Fibroblast of skin of left quadriceps (primary cell): ENCODE measurements at places on chromosomes 13 and 19.

DNA sequence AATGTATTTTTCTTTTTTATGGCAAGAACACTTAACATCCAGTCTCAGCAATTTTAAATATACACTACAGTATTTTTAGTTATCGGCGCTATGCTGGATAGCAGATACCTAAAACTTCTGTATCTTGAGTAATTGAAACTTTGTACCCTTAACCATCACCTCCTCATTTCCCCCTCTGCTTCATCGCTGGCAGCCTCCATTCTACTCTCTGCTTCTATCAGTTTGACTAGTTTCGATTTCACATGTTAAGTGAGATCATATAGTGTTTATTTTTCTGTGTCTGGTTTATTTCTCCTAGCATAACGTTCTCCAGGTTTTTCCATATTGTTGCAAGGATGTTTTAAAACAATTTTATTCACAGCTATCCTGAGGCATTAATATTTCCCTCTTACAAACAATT lies 340.8 kb upstream of the SLC10A2 start:
- DNase-seq = no peak

DNA sequence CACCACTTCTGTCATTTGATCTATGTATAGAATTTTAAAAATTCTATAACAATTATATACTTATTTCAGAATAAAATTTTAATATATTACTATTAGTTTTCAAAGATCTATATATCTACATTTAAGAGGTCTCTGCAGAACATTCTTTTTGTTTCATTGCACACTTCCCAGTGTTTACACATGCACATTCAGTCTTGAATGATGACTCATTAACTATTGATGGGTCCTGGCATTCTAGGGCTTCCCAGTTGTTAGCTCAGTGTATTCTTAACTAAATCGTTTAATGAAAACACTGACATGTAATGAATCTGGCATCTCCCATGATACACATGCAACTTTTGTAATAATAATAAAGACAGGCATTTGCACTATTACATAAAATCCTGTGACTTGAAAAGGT lies 324.6 kb downstream of the KLF12 start:
- DNase-seq = no peak

DNA sequence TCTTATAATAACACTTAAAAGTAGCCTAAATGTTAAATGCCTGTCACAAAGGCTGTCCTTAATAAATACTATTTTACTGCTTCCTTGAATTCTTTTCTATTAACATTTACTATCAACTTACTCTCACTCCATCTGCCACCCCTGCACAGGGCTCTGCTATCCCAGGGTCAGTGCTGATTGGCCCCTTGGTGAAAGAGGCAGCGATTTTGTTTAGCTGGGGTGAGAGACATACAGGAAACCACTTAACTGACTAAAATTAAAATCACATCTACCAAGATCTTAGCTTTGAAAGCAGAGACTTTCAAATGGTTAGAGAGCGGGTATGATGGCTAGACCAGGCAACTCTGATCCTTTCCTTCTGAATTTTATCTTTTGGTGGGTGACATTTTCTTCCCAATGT lies 149.9 kb upstream of the HTR2A start:
- no peak for DNase-seq

DNA sequence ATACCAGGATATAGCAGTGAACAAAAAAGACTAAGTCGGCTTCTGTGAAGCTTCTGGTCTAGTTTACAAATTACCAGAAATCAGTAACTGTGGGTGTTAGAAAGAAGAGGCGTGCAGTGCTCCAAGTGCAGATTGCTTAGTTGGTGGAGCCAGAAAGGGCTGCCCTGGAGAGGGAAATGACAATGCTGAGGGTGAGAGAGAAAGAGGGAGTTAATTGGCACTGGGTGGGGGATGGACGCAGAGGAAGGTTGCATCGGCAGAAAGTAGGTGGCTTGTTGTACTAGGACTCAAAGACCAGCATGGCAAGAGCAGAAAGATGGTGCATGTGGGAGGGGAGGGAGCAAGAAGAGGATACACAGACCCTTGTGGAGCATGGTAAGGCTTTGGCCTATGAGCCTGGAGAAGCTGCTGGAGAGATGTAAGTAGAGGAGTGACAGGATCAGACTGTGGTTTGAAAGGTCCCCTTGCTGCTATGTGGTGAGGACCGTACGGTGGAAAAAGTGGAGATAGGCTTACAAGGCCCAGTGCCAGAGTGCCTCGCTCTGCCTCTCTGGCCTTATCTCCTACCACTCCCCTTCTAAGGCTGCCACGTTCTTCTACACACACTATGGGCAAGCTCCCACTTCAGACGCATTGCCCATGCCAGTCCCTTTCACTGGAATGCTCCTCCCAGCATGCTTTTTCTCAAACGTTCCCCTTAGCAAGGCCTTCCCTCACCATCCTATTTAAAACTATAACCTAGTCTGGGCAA lies 13.5 kb downstream of the SMG9 start:
- no peak for DNase-seq

DNA sequence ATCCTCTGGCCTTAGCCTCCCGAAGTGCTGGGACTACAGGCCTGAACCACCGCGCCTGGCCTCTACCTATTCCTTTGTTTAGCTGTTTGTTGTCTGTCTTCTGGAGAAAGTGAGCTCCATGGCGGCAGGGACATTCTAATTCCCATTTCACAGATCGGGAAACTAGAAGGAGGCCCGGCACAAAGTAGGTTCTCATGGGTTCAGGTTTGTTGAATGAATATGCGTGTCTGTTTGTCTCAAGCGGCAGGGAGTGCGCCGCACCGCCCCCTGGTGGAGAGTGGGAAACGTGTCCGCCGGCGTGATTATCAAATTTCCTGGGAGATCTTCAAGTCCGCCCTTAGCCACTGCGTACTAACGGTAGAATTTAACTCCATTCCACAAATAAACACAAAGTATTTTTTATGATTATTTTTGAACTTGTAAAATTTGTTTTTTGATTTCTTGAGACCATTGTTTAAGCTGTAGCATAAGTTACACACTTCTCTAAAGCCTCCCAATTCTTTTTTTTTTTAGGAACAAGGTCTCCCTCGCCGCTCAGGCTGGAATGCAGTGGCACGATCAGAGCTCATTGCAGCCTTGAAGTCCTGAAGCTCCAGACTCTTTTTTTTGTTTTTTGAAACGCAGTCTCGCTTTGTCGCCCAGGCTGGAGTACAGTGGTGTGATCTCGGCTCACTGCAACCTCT lies 8.9 kb upstream of the CCDC9 start:
- no peak for DNase-seq

DNA sequence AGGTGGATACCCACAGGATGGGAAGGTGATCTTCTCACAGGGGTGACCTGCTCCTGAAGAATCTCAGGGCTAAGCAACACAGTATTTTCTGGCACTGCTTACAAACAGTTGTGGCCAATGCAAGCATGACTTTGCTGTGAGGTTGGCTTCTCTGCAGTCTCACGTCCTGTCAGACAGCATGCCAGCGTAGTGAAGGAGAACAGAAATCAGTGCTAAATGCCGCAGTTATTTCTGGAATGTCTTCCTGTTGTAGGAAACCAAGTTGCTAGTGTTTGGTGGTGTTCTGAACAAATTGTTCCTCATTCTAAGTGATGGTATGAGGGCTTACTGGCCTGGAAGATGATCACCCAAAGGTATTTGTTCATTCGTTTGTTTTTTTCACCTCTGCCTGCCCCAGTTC lies 320.1 kb downstream of the MTUS2 start:
- DNase-seq = peak; percentile 14

DNA sequence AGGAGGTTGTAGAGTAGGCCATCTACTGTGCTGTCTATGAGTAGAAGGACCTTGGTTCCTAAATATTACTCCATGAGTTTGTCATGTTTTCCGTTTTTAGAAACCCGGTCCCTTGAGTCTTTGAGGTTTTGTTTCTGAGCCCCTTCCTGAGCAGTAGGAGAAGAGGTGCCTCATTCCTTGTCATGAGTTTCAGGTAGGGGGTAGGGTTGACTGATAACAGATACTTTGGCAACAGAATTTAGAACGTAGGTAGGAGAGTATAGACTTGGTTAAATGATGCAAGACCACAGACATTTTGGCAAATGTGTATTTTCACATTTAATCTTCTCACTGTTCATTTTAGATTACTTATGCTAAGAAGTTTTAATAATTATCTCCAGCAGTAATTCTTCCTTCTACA lies 24.6 kb downstream of the LMO7 start:
- DNase-seq = no peak

GRCh38 chr19:401866-402511 lies 7.0 kb downstream of the C2CD4C start:
- no peak for DNase-seq

DNA sequence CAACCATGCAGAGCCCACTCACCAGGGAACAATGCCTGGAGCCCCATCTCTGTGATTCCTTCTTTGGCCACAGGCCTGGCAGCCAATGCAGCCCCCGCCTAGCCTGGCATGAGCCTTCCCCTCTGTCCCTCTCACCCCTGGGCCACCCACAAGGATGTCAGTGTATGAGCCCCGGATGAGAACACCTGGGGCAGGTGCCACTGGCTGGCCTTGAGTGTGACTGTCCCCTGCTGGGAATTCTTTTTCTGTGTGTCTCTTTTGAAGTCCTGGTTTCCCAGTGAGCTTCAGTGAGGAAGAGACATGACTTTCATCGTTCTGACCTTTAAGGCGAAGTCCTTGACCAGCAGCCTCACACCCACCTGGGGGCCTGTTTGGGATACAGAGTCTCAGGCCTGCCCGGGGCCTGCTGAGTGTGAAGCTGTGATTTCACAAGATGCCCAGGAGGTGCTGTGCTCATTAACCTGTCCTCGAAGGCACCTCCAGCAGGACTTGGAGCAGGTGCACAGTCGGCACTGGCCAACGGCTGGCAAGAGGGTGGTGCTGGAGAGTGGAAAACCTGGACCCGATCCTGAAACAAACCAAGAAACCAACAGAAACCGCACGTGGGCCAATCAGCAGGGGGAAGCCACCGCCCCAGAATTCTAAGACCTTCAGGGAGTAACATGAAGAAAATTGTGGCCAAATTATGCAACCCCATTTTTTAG lies 27.4 kb upstream of the SPACA7 start:
- no peak for DNase-seq

DNA sequence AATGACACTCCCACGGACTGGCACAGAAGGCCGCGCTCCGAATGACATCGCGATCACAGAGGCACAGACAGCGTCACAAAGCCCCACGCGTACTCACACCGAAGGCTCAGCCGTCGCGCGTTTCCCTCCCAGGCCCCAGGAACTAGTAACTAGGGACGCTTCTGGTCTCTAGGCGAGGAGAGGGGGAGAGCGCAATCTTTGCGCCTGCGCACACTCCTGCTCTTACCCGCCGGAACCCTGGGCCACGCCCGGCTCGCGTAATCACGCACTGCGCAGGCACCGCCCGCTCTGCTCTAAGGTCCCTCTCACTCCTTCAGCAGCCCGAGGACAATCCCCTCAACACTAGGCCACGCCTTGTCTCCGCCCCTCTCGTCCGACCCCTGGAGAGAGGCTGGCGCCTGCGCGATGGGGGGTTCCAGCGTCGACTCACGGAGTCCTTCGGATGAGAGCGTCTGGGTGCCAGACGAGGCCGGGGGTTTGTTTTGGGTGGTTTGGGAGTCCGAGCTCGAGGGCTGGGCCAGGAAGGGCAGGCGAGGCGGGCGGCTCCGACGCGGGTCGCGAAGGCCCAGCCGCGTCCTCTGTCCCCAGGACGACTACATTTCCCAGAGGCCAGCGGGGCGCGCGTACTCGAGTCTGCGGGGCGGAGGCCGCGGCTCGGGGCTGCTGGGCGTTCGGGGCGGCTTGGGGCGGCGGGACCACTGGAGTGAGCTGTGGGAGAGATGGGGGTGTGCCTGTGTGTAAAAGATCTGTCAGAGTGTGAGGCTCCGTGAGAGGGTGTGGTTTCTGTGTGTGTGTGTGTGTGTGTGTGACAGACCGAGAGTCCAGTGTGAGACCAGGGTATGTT lies at the start of gene ZNF471:
Gene ZNF471 (plus strand): TSS at position 410 of the 844 bp plus-strand sequence. CDS start 3,717 bp downstream, outside the sequence.
- DNase-seq = peak; percentile 96

DNA sequence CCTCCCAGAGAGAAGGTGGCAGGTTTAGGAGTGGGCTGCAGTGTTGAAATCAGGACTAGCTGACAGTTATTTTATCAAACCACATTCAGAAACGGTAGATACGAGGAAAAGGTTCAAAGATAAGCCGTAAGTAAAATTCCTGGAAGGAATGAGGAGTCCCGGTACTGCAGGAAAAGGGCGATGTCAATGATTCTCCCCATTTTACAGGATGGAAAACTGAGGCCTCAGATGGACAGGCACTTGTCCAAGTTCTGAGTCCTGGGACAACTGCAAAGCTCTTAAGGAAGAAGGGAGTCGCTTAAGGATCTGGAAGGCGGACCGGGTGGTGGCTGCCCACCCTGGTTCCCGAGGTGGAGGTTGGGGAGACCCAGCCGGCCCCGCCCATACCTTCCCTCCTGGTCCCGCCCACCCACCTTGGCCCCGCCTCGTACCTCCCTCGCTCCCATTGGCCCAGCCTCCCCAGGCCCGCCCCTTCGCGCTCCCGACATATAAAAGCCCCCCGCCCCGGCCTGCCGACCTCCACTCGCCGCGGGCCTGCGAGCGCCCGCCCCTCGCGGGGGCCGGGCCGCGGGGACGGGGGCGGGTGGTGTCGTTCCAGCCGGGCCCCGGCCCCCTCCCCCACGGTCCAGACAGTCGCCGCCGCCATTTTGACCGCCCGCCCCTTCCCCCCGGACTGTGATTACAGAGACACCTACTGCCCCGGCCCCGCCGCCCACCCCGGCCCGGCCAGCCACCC lies 603 bp downstream of the RFX1 start:
- DNase-seq = peak; percentile 71

- DNase-seq = no peak
Measured at GRCh38 chr19:7004313-7004931, 16.8 kb downstream of the MBD3L2B start.

- DNase-seq = no peak
Measured at GRCh38 chr13:96525715-96526114, 435.8 kb downstream of the HS6ST3 start.

GRCh38 chr19:43605875-43606568 lies 5.9 kb upstream of the SRRM5 start:
- no peak for DNase-seq

GRCh38 chr19:8615813-8616596 lies 5.5 kb upstream of the ADAMTS10 start:
- no peak for DNase-seq

- no peak for DNase-seq
Measured at GRCh38 chr13:41548910-41549309, 91.6 kb downstream of the RGCC start.

GRCh38 chr19:30717381-30717780 lies 345.2 kb downstream of the ZNF536 start:
- DNase-seq = no peak

DNA sequence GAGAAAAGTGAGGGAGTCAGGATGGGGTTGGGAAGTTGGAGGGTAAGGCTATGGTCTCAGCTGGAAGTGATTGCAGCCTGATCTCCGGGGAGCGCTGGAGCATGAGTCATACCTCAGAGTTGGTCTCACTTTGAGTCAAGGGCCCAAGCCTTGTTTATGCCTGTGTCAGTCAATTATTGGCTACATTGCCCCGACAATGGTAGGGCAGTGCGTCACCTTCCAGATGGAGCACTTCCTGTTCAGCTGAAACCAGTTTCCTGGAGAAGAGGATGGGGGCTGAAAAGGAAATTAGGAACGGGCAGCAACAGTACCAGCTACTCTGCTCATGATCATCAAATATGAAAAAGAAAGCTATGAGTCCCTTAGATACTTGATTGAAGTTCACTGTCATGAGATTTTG lies 60.4 kb downstream of the ADGRE1 start:
- peak; percentile 18 for DNase-seq

GRCh38 chr19:5536337-5536894 lies 31.3 kb downstream of the TINCR start:
- peak; percentile 17 for DNase-seq

- no peak for DNase-seq
Measured at GRCh38 chr19:51702825-51703574, 9.9 kb downstream of the SPACA6 start.
